ENCODE measurements at places on chromosomes 7 and 10.

DNA sequence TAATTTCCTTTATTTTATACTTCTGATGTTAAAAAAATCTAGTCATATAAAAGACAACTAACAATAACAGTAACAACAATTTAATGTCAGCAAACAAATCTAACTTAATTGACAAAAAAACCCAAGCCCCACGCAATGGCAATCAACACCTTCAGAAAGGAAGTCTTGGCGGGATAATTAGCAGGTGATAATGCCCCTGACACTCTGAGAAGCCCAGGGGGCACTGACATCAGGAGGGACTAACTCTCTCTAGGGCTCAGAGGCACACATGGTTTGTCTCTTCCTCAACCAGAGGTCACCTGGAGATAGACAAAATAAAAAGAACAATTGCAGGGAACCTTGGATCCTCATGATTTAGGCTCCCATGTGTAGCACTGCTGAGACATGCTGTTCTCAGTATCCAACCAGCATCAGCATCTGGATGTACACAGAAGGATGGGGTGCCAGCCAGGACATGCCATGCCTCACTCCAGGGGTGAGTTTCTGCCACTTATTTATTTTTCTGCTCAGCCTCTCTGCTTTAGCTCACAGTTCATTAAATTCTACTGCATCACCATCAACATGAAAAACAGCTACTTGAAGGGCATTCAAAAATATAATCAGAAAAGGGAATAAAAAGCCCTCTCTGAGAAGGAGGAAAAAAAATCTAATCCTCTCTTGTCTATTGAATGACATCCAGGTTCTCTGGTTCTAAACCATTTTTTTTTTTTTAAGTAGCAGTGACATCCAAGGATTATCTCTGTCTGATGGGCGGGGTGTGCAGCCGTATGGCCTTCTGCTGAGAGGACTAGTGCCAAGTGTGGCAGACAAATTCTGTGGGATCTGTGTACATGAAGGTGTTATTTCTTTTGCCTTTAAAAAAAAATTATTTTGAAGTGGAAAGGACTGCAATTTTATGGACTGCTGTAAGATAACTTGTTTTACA is 96.3 kb downstream of the ATXN7L1 start:
- DNase-seq: no peak

DNA sequence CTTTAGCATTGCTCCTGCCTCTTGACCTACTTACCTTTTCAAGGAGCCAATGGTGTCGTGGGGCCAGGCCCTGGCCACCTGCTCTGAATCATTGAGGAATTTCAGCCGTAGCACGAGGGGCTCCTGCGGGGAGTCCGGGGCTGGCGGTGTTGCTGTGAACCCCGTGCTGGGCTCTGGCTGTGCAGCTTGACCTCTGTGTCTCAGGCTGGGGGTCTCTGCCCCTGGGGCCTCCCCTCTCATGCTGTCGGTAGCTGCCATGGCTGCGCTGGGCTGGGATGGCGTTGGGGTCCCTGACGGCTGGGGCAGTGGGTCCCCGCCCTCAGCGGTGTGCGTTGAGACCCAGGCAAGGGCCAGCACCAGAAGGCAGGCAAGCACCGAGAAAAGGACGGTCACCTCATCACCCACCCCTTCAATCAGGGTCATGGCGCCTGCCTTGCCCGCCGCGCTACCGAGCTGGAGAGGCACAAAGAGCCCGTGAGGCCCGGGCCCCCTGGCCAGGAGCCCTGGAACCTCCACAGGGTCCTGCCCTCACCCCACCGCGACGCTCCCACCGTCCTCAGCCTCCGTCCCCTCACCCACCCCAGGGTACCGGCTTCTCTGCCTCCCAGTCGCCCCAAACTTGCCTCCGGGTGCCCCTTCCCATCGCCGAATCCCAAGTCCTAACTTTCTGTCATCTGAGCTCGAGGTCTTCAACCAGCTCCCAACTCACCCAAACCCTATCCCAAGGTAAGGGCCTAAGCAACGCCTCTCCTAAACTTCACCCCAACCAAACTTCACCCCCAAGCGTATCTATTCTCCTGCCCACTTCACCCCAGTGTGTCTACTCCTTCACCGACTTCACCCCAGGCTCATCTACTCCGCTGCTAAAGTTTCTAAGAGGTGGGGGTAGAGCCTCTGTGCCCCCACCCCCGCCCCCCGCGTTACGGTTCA is 887 bp downstream of the TMUB1 start:
- DNase-seq: no peak

GRCh38 chr7:12625836-12626235 is 55.3 kb downstream of the SCIN start:
- no peak for DNase-seq

- DNase-seq: no peak
Measured at GRCh38 chr10:59954296-59954695, 47.9 kb upstream of the CCDC6 start.

- no peak for DNase-seq
Measured at GRCh38 chr10:46035923-46036849, 5.8 kb upstream of the NCOA4 start.
